Skeletal muscle tissue (tissue), 5 donors: ENCODE measurements at places on chromosomes 3 and 15. TPM values are rescaled to one million over a fixed set of nuclear protein-coding genes. Genes with fewer than 3 reads are reported as not detected.

The GUCA1C gene
- not detected for total RNA-seq

The ONECUT1 gene
- total RNA-seq = not detected

The PRR20G gene
- not detected for total RNA-seq

The USF3 gene
- 8.4 TPM for total RNA-seq

The MAP1A gene
- total RNA-seq = 19.3 TPM

The TPRA1 gene
- total RNA-seq = 15.1 TPM

The SEMA7A gene
- 5.2 TPM for total RNA-seq
